ENCODE measurements at places on chromosomes 7 and 10.

DNA sequence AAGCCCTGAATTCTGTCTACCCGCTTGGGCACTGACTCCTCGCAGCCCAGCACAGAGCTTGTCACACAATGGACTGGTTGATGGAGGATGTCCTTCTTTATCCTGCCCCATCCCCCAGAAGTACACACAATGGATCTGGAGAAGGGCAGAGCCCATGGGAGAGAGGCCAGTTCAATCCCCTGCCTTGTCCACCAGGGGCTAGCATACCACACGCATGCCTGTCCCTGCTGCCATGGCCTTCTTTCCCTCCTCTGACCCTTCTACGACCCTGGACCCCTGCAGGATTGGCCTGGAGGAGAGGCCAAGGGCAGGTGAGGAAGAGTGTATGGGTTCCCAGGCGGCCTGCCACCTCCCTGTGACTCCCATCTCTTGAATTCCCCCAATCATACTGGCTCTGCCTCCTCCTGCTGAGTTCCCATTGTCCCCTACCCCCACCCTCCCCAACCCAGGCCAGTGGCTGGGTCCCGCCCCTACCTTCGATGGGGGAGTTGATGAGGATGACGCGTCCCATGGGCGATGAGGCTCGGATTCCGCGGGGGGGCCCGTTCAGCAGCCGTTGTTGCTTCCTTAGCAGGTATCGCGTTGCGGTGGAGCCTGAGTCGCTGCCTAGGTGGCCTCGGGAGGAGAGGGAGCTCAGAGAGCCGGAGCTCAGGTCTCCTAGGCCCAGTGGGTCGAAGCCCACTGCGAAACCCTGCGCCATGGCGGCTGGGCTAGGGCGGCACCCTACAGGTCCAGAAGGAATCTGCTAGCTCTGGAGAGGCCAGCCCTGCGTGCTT is 1.2 kb downstream of the PDZD7 start:
- no peak for DNase-seq

DNA sequence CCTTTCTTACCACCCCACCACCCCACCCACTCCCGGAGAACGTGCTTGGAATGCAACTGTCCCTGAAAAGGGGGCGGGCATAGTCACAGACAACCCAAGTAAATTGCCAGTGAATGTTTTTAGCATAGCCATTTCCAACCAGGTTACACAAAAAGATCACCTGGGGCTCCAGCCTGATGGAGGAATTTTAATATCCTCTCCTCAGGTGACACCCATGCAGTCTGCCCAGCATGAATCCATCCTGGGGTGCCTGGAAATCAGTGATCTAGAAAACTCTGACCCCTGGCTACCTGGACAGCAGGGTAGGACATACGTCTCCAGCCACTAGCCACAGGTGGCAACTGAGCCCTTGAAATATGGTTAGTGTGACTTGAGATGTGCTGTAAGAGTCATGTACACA is 61.1 kb downstream of the SORBS1 start:
- no peak for DNase-seq

GRCh38 chr7:114084472-114085312 is 165.9 kb upstream of the PPP1R3A start:
- peak; percentile 79 for DNase-seq

DNA sequence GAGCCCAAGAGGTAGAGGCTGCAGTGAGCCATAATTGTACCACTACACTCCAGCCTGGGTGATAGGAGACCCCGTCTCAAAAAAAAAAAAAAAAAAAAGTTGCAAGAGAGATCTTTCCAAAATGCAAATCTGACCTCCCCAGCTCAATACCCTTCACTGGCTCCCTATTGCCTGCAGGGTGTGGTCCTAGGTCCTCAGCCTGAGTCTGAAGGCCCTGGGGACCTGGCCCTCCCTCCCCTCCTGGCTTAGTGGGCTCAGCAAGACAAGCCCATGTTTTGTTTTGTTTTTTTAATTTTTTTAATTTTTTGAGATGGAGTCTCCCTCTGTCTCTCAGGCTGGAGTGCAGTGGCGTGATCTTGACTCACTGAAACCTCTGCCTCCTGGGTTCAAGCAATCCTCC is 20.6 kb downstream of the SRRM3 start:
- no peak for DNase-seq

DNA sequence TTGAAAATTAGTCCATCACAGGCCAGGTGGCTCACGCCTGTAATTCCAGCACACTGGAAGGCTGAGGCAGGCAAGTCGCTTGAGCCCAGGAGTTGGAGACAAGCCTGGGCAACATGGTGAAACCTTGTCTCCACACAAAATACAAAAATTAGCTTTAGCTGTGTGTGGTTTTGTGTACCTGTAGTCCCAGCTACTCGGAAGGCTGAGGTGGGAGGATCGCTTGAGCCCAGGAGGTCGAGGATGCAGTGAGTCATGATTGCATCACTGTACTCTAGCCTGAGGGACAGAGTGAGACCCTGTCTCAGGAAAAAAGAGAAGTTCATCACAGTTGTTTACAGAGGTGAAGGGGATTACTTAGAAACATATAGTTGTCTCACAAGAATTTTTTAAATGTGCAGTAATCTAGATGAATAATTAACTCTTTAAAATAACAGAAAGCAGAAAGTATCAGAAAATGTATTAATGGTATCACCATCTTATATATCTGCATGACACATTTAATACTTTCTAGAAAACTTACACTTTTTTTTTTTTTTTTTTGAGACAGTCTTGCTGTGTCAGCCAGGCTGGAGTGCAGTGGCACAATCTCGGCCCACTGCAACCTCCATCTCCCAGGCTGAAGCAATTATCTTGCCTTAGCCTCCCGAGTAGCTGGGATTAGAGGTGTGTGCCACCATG is 8.9 kb downstream of the LCOR start:
- no peak for DNase-seq

DNA sequence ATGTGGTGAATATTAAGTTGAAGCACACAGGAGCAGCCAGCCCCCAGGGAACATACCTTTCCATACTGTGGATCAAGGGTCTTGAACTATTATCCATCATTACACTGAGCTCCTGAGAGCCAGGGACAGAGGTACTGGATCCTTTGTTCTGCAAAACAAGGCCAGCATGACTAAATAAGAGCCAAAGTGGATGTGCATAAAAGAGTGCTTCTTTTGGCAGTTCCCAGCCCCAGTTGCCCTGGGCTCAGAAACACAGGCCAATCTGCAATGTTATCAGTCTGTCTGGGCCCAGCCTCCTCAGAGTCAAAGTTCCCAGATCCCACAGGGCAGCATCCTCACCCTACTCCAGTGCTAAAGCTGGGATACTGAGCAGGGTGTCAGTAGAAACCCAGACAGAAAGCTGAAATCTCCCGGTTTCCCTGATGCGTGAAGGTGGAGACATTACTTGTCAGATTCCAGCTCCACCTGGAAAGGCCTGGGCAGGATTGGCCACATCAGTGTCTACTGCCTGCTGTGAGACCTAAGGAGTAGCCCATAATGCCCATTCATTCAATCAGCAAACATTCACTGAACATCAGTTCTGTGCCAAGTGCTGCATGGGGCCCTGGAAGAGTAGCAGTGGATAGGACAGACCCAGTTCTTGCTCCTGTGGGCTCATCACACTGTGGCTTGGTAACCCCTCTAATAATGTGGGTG is 342.7 kb downstream of the CXCL12 start:
- no peak for DNase-seq

DNA sequence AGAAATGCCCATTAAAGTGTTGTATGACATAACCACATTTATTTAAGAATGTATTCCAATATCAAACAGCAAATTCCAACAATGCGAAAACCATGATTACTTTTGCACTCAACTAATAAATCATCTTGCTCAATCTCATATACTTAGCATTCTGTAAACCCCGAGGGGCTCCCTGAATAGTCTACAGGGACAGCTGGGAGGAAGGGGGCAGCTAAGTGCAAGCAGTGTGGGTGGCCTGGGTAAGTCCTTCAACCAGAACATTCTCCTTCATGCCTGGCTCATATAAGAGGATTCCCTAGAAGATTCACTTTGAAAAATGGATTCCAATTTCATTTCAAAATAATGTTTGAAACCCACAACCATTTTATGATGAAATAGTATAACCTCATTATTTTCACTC is 355.5 kb downstream of the CDC14C start:
- no peak for DNase-seq

- DNase-seq = no peak
These were observed 395.5 kb upstream of the POM121L12 start for GRCh38 chr7:52639981-52640380.

DNA sequence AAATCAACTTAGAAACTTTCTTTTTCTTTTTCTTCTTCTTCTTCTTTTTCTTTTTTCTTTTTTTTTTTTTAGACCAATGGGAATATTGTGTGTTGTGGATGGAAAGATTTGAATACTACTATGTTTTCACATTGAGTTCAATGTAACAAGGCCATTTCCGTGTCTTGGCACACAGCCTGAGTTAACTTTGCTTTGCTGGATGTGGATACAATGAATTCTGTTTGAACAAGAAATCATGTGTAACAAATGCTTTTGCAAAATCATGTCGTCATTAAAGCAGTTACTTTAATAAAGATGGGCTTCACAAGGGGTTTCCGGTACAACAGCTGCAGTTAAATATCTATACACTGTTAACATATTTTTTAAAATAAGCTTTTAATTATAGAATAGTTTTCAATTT is 13.5 kb upstream of the ENTPD1 start:
- no peak for DNase-seq

DNA sequence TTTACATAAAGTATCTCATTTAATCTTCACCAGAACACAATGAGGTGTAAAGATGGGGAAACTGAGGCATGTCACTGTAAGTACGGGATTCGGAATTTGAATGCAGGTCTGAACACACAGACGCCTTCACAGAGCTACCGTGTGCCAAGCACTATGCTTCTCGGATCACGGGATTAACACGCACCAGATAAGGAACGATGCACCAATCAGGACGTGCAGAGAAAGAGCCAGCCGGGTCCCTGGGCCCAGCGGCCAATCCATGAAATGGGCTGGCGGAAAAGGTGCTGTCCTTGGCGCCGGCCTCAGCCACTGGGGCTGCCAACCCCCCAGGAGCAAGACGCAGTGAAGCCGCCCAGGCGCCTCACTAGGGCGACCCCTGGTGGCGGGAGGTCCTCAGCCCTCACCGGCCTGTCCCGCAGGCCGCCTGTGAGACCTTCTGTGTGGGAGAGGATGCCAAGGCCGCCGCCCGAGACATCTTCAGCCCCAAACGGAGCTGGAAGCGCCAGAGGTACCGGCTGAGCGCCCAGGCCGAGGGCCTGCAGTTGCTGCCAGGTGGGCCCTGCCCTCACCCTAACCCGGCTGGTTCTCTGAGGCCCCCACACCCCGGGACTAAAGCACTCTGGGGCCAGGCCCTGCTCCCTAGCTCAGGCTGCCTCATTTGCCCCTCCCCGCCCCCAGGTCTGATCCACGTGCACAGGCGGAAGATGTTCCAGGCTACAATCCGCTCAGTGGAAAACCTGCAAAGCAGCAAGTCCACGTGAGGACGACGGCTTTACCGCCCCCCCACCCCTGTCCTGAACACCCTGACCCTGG is 15.6 kb downstream of the ATG9B start:
- DNase-seq = no peak

DNA sequence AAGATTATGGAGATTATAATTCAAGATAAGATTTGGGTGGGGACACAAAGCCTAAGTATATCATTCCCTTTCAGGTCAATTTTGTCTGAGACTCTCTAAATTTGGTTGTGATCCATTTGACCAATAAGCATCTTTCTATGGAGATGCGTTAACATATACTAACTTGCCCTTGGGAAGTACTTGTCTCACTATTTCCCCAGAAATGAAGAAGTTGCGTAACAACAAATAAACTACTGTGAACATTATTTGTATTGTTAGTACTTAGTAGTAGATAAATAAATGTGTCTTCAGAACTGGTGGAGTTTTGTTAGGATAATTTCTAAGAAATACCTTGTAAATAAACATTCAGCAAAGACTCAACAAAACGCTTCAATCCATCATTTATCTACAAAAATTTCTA is 127.3 kb upstream of the LYZL2 start:
- no peak for DNase-seq

GRCh38 chr10:92999191-92999590 is 61.4 kb upstream of the CYP26C1 start:
- no peak for DNase-seq

Data from left forelimb (tissue), 1 donor.